NCI-H345 (cell line): ENCODE measurements at places on chromosomes 7 and 10.

GRCh38 chr10:7354330-7355047 lies 56.3 kb downstream of the SFMBT2 start:
- DNase-seq: no peak

- DNase-seq: no peak
Observed at GRCh38 chr7:46752881-46753366, 829.0 kb downstream of the TNS3 start.

GRCh38 chr10:102819054-102819453 lies 18.2 kb downstream of the CYP17A1 start:
- DNase-seq: no peak

DNA sequence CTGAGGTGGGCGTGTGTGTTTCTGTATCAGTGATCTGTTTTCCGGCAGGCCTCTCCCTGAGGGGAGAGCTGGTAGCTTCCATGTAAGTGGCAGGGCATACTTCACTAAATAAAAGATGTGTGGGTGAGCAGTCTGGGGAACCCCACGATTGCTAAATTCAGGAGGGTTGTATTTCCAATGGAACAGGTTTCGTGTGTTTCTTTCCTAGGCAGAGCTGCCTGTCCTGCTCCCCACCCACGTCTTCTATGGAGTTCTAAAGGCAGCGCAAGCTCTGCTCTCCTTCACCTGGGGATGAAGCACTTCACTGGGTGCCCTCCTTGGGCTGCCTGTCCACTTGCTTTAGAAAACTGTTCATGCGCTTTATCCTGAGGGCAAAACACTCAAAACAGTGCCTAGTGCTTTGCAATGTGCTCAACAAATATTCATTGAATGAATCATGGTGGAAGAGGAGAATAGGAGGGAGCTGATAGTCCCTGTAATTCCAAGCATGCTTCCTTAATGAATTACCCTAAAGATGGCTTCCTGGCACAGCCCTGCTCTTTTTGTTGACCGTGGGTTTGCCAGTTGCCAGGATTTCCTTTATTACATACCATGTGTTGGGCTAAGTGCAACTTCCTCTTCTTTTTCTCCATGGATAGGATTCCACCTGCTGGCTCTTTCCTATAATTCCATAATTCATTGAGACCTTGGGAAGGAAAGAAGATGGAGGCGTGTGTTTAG lies 50.6 kb upstream of the SRPK2 start:
- peak; percentile 34 for DNase-seq

DNA sequence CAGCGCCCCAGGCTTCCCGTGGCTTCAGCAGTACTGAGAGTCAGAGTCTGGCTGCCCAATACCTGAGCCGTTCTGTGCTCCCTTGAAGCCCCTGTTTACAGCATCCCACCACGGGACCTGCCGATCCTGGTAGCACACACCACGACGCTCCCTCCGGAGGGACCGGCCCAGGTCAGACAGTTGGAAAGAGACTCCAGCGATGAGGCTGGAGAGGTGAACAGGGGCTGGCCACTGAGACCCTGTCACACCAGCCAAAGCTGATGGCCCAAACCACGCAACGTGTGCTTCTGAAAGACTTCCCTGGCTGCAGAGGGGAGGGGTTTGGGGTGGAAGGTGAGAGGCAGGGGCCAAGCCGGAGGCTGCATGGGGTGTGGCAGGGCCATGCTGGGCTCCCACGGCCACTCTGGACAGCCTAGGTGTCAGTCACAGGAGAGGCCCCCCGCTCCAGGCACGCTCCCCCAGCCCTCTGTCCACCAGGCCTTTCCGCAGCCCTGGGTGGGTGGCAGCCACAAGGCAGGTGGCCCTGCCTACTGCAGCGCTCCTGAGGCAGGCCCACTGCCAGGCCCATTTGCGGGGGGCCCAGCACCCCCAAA lies 140.2 kb upstream of the CHST15 start:
- DNase-seq: no peak

GRCh38 chr10:77647543-77648293 lies 10.1 kb upstream of the KCNMA1 start:
- DNase-seq: no peak

- no peak for DNase-seq
Observed at GRCh38 chr7:102926783-102927140, 14.0 kb downstream of the LRRC17 start.

DNA sequence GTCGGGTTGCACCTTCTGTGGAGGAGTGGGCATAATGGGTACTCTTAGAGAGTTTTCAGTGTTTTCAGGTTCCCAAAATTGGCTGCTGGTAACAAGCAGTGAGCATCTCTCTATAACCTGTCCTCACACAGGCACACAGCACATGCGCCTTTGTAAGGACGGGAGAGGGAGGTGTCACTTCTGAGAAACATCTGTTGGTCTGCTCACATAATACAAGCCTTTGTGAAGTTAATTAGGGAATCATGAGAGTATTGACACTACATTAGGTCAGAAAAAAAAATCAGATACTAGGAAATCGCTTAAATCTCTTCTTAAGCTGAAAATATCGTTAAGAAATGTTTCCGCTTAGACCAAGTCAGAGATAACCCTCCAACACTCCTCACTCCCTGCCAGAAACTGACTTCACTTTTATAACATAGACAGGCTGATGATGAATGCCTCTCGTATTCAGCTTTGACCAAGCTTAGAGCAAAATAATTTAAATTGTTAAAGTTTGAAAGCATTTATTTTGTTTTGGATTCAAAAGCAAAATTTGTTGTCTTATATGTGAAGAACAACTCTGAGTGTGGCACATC lies 769.7 kb downstream of the TNS3 start:
- no peak for DNase-seq

- no peak for DNase-seq
Observed at GRCh38 chr10:72037811-72038210, 50.5 kb downstream of the SPOCK2 start.

DNA sequence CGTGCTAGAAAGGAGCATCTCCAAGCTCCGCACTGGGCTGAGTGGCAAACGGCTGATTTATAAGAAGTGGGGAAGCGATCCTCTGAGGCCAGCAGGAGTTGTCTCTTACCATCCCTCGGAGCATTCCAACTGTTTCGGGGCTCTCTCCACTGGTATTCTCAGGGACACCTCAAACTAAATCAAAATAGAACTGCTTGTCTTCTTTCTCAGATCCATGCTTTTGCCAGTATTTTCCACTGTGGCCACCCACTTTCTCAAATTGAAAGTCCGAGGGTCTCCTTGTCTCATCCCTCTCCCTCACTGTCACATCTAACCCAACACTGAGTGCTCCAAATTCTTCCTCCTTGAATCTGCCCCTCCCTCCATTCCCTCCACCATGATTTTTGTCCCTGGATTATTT lies 83.2 kb upstream of the LEP start:
- DNase-seq: no peak

DNA sequence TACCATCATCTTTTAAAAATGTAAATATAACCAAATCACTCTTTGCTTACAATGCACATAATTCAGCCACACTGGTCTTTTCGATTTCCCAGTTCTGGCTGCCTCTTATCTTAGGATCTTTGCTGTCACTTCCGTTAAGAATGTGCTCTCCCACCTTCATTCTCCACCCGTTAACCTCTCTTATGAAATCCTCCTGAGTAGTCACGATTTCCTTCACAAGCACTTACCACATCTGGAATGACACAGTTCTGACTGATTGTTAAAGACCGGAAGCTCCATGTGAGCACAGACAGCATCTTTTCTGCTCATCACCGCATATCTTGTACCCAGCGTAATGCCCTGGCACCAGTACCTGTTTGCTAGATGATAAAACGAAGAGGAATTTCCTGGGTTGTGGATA lies 84.3 kb downstream of the CUL2 start:
- no peak for DNase-seq

GRCh38 chr10:122078326-122078725 lies 89.4 kb downstream of the TACC2 start:
- no peak for DNase-seq

- DNase-seq: no peak
Observed at GRCh38 chr10:126712681-126713080, 42.2 kb upstream of the C10orf90 start.

DNA sequence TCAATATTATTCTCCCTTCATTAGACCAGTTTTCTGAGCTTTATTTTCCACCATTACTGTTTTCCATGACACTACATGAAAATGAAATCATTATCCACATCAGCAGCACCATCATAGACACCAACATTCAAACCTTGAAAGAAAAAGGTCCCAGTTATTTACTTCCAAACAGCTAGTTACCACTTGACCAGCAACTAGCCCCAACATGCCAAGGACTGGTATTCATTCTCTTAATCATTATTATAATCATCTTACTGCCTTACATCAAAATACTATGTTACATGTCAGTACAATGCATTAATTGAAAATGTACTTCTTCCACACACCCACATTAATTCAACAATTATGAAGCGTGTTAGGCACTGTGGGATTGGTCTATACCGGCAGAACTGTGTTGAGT lies 199.4 kb downstream of the TSPAN12 start:
- no peak for DNase-seq

DNA sequence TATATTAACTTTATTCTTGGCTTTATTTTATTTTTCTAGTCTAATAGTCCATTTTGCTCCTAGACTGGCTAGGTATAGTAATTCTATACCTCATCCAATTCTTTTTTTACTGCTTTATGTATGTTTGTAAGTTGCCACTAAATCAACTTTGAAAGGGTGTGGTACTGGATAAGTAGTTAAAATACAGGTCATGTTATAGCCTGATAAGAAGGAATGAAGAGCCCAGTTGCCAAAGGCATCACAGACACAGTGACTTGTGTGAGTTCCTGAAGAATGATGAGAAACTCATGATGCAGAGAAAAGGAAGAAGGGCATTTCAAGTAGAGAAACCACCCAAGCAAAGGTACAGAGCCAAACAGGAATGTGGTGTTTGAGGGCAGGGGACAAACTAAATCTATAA lies 27.3 kb downstream of the NAPEPLD start:
- DNase-seq: no peak

DNA sequence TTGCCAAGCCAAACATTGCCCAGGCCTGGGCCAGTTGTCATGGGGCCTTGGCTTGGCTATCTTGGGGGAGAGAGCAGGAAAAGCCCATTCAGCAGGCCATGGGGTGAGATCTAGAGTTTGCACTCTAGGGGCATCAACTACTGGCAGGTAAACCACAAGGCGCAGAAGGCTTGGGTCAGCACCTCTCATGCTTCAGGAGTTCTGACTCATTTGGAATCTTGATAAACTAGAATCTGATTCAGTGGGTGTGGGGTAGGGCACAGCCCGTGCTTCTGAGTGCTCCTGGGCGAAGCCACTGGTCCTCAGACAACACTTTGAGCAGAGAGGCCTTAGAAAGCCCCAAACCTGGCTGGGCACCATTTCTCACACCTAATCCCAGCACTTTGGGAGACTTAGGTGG lies 81.1 kb downstream of the RGS10 start:
- DNase-seq: no peak

DNA sequence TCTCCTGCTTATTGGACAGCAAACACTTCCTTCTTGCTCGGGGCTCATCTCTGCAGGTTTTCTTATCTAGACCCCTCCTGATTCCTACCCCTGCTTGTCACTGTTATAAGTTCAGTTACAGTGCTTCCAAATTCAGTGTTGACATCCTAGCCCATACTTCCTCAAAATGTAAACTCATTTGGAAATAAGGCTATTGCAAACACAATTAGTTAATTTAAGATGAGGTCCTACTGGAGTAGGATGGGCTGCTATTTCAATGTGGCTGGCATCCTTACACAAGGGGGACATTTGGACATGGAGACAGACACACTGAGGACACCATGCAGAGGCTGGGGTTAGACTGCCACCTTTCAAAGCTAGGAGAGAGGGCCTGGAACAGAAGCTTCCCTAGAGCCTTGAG lies 85.2 kb upstream of the NPVF start:
- no peak for DNase-seq

GRCh38 chr7:44964831-44965440 lies 13.9 kb downstream of the MYO1G start:
- DNase-seq: no peak

- peak; percentile 58 for DNase-seq
Observed at GRCh38 chr10:110163192-110163773, 44.1 kb upstream of the MXI1 start.

- no peak for DNase-seq
Observed at GRCh38 chr7:7521259-7521658, 14.4 kb downstream of the COL28A1 start.

DNA sequence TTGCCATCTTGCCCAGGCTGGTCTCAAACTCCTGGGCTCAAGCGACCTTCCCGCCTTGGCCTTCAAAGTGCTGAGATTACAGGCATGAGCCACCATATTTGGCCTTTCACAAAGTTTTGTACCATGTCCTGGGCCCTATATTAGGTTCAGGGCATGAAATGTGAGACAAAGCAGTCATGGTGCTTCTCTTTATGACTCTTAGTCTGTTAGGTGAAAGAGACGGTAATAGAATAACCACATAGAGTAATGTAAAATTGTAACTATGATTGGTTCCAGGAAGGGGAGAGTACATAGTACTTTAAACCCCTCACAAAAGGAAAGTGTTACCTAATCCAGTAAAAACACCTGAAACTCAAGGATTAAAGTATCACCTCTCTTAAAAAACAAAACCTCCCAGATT lies 144.7 kb downstream of the SPAG6 start:
- DNase-seq: no peak

- DNase-seq: peak; percentile 64
Observed at GRCh38 chr7:87628780-87629569, 777 bp downstream of the RUNDC3B start.

- DNase-seq: no peak
Observed at GRCh38 chr10:132279873-132280645, 27.7 kb downstream of the STK32C start.

- no peak for DNase-seq
Observed at GRCh38 chr10:27525819-27526218, 21.7 kb downstream of the RAB18 start.

DNA sequence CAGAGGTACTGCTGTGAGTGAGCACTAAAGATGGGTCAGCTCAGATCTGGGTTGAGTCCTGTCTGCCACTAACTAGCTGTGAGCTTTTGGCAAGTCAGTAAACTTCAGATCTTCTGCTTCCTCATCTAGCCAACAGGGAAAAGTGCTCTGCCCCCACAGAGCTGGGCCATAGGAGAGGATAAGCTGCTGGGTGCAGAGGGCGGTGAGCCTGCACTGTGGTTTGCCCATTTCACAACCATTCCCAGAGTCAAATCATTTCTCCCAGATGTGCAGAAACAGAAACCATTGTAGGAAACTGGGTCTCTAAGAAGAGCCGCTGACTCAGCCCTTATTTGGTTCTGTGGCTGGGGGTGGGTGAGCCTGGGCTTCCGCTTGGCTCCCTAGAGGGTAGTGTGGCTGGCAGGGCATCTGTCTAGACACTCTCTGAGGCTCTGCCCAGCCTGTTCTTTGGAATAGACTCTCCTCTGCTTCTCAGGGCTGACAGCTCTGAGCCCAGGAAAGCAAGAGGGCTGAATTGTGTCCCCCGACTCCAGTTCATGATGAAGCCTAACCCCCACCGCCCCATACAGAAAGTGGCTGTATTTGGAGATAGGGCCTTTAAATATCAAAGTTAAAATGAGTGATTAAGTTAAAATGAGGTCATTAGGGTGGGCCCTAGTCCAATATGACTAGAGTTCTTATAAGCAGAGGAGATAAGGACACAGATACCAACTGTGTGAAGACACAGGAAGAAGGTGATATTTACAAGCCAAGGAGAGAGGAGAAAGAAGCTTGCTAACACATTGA lies 29.5 kb upstream of the ARHGAP22 start:
- no peak for DNase-seq

- no peak for DNase-seq
Observed at GRCh38 chr10:79582096-79582495, 21.9 kb upstream of the SFTPA2 start.

GRCh38 chr10:88271761-88272543 lies 311.2 kb downstream of the RNLS start:
- DNase-seq: no peak

GRCh38 chr10:122152544-122152943 lies 118.6 kb upstream of the BTBD16 start:
- DNase-seq: no peak

- no peak for DNase-seq
Observed at GRCh38 chr10:15339892-15340291, 31.2 kb downstream of the FAM171A1 start.
